Activated naive CD4-positive, alpha-beta T cell treated with anti-CD3 and anti-CD28 coated beads, Interleukin-2, amount 50 U/mL, for 72 hours (primary cell): ENCODE measurements at places on chromosomes 3 and 15.

DNA sequence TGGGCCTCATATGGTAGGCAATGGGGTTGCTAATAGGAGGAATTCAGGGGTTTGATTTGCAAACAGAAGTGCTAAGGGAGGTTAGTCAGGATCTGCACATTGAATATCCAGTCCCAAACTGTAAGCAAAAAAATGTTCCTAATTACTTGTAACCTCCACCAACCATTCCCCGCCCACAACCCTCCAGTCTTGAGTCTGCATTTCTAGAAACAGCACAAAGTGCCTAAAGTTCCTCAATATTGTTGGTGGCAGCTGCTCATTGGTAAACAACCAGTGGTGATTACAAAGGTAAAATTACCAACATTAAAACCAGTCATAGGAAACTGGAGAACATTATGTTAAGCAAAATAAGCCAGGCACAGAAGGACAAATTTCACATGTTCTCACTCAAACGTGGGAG is 18.9 kb downstream of the HDC start:
- DNase-seq = no peak

DNA sequence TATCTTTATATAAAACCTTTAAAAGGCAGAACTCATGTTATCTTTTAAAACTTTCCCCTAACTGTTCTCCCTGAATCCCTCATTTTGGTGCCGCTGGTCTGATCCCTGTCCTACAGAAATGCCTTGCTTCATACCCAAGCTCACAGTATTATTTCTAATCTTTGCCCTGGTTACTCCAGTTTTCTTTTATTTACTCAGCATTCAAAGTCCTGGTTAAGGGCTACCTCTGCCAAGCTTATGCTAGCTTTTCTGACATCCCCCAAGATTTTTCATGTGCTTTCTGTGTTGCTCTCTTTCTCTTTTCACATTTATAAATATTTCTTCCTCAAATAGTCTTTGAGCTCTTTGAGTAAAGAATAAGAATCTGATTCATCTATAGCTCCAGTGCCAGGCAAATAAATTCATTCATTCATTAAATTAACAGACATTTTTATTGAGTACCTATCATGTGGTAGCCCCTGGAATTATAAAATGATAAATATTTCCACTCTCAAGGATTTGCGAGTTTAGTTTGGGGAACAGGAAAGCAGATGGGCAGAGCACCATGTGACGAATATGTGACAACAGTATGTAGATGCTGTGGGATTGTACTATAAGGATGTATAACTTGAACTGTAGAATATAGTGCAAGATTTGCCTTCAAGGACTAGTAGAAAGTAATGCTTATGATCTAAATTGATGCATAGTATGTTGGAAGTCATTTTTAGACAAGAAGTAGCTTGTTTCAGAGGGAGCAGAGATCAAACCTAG is 247.5 kb downstream of the LPP start:
- DNase-seq = no peak

DNA sequence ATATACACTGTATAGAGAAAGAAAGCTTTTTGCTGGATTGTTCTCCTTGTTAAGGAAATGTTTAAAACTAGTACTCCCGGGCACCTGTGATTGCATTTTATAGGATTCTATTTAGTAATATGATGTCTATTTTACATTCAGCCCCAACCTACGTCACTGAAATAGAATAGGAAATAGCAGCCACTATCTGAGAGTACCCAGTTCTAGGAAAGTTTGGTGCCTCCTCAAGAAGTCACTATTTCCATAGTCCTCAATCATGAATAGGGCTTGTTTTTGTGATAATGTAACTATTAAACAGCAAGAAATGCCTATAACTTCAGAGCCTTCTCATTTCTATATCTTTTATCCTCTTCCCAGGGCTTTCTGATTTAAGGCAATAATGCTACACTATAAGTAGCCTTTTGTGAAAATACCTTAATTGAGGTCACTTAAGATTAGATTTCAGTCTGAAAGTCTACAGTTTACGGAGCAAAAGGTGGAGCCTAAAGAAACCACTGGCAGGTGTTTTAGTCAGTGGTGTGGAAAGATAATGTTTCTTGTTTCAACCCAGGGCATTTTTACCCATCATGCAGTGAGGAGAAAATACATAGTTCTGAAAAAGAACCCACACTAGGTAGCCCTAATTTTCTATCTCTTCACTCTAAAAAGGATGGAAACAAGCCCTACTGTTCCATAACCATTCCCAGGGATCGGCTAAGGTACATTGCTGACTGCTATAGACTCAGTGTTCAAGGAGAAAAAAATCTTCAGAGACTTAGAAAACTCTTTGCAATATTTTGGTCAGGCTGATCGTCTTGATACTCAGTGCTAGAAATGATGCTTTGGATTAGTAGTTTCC is 38.7 kb downstream of the TIGIT start:
- no peak for DNase-seq

DNA sequence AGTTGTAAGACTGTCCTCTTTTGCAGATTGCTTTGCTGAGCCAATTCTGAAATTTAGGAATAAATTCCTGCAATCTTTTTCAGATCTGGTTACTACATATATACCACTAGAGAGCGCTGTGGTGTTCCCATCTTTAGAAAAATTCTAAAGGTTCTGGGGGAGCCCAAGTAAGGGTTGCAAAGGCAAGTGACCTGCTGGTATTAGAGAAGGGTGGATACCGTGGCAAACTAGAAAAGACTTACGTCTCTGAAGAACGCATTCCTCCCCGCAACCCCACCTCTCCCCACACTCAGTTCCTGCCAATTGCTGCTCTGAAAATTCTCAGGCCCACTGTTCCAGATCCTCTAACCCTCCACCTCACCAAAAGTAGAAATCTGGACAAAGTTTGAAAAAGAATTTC is 48.5 kb downstream of the EFHB start:
- no peak for DNase-seq

DNA sequence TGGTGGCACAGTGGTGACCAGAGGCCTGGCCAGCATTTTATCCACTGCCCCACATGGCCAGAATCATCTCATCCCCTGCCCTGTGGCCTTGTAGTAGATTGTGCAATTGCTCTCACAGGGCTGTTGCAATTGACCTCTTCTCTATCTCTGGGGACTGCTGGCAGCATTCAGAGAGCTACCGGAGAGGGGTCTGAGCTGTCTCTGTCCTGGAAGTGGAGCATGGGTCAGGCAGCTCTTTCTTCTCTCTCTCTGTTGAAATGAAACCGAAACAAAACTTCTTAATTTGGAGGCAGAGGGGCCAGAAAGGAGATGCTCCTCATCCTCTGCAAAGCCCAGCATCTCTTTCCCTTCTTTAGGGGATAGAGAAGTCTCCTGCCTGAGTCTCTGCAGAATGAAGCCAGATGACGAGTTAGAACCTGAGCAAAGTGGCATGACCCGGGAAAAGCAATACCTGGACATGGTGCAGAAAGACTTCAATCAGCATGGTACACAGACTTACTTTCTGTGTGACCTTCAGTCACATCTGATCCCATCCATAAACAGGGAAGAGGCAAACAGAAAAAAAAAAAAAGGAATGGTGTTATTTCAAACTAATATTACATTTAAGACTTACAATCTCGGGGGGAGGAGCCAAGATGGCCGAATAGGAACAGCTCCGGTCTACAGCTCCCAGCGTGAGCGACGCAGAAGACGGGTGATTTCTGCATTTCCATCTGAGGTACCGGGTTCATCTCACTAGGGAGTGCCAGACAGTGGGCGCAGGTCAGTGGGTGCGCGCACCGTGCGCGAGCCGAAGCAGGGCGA is 144.5 kb upstream of the BCL6 start:
- DNase-seq = no peak

GRCh38 chr15:66763186-66764071 is 61.4 kb downstream of the SMAD6 start:
- DNase-seq = no peak

GRCh38 chr15:57477736-57478522 is 101.6 kb downstream of the CGNL1 start:
- no peak for DNase-seq

- no peak for DNase-seq
Measured at GRCh38 chr15:56972426-56972825, 54.0 kb downstream of the TCF12 start.

DNA sequence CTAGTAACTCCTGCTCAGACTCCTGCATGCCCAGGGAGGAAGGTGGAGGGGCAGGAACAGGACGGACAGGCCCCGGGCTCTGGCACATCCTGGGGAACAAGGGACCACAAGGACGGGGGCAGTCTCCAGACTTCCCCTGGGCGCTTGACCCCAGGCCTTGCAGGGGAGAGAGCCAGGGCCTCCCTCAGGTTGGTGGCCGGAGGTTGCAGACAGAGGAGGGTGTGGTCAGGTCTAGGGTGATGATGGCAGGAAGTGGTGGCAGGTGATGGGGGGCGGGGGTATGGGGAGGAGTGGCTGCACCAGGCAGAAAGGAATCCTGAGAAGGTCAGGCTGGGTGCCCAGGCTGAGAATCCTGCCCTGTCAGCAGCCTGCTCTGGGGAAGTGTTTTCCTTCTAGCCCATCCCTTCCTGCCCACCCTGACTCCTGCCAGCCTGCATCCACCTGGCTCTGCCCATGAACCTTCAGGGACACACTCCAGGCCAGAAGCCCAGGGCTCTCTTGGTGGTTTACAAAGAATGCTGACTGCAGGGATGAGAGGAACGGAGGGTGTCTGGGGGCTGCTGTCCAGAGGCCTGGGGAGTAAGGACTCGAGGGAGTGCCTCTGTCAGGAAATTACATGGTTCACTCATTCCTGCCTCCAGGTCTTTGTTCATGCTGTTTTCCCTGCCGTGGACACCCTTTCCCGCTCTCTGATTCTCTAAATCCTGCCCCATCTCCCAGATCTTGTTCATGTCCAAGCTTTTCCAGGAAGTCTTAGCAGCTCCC is 15.8 kb downstream of the LOXL1 start:
- no peak for DNase-seq

DNA sequence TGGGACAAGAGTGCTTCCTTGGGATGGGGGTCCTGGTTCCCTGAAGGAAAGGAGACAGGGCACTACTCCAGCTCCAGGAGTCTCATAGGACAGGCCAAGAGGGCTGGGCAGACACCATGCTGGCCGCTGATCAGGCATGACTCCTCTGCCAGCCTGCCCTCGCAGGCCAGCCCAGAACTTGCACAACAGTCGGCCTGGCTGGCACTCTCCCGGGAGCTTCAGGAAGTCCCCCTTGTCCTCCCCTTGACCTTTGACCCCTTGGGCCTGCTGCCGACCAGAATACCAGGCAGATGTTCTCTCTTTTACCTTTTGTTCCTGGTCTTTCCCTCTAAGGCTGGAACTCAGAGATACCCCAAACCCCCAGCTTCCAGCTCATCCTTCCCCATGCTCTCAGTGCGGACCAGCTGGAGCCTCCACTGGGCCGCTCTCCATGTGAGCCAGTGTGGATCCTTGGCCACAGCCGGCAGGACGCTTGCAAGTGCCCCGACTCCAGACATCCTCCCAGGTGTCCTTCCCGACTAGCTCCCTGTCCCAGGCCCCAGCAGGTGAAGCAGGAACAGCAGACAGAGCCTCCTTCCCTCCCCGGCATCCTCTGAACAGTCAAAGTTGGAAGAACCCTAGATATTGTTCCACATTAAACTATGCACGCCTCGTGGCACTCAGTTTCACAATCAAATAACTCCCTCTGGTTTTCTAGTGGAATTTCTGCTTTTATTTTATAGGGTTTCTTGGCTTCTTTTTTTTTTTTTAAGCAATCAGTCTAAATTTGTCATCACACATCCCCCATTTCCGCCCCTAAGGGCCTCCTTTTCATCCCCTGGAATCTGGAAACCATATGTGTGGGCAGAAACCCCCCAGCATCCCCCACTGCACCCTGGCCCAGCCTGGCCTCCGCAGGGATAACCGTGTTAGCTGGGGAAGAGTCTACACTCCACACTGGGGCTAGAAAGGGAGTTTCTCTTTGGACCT is 15.7 kb downstream of the VPS18 start:
- no peak for DNase-seq

- DNase-seq = no peak
Measured at GRCh38 chr3:138389841-138390581, 41.6 kb downstream of the MRAS start.

- no peak for DNase-seq
Measured at GRCh38 chr15:97995192-97995591, 34.7 kb downstream of the ARRDC4 start.

- DNase-seq = no peak
Measured at GRCh38 chr3:121995161-121996137, 26.6 kb downstream of the ILDR1 start.

DNA sequence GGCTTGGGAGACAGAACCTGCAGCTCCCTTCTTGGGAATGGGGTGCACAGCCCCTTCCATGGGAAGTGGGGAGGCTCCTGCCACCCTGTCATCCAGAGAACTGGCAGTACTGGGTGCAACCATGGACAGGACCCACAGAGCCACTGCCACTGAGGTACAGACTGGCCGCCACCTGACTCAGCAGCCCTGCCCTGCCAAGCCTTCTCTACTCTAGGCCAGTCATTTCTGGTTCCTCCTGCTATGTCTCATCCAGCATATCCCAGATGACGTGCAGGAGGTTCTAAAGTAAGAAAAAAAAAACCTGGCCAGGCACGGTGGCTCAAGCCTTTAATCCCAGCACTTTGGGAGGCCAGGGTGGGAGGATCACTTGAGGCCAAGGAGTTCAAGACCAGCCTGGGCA is 76.9 kb upstream of the RPL32 start:
- no peak for DNase-seq

- no peak for DNase-seq
Measured at GRCh38 chr15:81285461-81285860, 38.5 kb downstream of the STARD5 start.

DNA sequence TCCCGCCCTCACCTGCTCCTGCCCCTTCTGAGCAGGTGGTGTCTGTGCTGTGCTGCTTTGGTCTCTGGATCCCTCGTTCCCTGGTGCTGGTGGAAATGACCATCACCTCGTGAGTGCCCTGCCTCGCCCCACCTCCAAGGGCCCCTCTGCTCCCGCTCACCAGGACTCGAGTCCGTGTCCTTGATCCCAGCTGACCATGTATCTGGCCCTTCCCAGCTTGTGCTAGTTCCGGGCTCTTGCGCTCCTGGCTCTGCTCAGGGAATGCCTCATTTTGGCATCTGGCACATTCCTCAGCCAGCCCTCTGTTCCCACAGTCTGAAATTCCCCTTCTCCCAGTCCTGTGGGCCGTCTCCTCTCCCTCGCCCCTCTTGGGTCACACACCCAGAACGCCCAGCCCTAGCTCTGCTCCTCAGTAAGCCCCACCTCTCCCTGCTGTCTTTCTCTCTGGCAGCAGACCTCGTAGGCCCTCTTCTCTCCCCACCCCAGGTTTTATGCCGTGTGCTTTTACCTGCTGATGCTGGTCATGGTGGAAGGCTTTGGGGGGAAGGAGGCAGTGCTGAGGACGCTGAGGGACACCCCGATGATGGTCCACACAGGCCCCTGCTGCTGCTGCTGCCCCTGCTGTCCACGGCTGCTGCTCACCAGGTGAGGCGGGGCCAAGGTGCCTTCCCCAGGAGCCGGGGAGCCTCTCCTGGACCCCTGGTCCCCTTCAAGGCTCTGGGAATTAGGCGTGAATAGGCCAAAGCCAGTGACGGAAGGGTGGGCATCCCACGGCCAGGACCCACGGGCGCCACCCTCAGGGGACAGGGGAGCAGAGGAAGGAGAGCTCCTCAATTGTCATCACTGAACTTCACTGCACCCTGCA is 11.5 kb downstream of the SLC51A start:
- no peak for DNase-seq

GRCh38 chr3:28134792-28135375 is 106.5 kb upstream of the CMC1 start:
- DNase-seq = no peak

- DNase-seq = no peak
Measured at GRCh38 chr3:169133178-169134161, 530.0 kb downstream of the MECOM start.

GRCh38 chr15:24858737-24859601 is 95.8 kb upstream of the SNRPN start:
- no peak for DNase-seq

- no peak for DNase-seq
Measured at GRCh38 chr15:44802336-44802735, 66.0 kb downstream of the TRIM69 start.

GRCh38 chr3:173663696-173664111 is 266.2 kb downstream of the NLGN1 start:
- DNase-seq = no peak
